Neural crest cell (in vitro differentiated cells): ENCODE measurements at places on chromosomes 4 and X. TPM values are rescaled to one million over a fixed set of nuclear protein-coding genes. Genes with fewer than 3 reads are reported as not detected.

DNA sequence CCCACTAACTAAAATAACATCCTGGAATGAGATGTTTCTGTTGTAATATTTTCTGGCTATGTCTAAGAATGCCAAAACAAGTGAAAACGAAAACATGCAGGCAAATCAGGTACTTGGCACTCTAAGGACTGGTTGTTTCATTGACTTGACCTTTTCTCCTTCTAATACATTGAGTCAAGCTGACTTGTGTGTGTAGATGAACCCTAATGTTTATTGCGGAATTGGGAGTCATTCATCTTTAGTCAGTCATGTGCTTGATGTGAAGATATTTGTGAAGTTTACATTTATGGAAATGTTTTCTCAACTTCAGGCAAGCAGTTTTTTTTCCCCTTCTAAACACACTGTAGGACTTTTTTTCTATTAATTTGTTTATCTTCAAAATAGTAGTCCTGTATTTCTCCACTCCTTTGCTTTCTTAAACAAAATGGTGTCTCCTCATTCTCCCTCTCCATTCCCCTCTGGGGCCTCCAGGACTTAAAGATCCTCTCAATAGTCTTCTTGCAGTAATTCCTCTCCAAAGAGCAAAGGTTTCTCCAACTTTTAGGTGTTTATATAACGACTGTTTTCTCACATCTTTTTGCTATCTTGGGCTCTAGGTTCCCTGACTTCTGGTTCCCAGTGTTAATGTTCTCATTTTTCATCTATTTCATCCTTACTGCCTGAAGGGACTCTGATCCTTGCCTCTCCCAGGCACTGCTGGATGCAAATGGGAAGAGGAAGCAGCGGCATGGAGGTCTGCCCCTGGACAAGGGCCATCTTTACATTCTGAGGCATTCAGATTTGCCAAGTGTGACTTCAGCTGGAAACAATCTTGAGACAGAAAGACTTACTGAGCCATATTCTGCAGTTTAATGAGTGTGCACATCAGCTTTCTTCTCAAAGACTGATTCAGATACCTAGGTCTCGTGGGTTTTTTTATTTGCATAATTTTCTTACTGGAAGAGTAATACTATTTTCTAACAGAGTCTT, 166.4 kb downstream of the ARHGAP6 start:
- DNase-seq, result no peak

DNA sequence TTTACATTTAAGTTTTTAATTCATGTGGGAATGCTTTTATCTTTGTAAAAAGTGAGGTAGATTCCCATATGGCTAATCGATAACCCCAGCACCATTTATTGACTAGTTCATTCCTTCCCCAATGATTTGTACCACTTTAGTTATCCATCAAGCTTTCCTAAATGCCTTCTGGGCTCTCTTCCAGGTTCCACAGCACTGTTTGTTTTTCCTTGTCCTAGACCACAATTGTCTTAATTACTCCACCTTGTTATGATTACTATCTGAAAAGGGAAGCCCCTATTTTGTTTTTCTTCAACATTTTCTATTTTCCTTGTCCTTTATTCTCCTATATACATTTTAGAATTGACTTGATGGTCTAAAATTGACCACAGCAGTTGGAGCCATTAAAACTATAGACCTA, 48.5 kb upstream of the GPRIN3 start:
- DNase-seq, result no peak

GRCh38 chr4:174177536-174177935, 105.9 kb downstream of the FBXO8 start:
- DNase-seq, result no peak

- DNase-seq, result no peak
Observed at GRCh38 chr4:6692806-6693205, 872 bp upstream of the S100P start.

- no peak for DNase-seq
Observed at GRCh38 chr4:80922941-80923340, 107.6 kb upstream of the BMP3 start.

- no peak for DNase-seq
Observed at GRCh38 chr4:1636490-1637211, 47.5 kb downstream of the FAM53A start.

The SGCB gene
- total RNA-seq, result 29.9 and 32.9 TPM in 2 replicates

- DNase-seq, result no peak
Observed at GRCh38 chrX:79181401-79181800, 36.9 kb downstream of the GPR174 start.

The GPR119 gene
- not detected in 2 replicates for total RNA-seq

- DNase-seq, result peak; percentile 8
Observed at GRCh38 chr4:18020145-18020670, 1.3 kb downstream of the LCORL start.

DNA sequence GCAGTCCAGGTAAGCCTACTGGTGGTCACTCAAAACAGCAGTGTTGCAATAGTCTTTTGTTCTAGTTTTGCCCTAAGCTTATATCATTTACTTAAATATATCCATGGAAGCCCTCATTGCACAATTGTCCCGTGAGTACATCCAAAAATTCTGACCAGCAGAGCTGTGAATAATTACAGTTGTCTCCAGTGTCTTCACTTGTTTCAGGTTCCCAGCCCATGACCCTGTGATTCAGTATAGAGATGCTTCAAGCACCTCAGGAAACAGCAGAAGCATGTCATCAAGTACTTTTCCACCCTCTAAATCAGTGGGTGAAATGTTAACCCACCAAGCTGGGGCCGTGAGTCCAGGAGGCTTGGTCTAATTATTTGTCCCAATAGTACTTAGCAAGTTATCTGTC, 214.9 kb upstream of the RPS6KA3 start:
- DNase-seq, result no peak

The AFF2 gene
- 15.4 and 17.2 TPM in 2 replicates for total RNA-seq

- DNase-seq, result no peak
Observed at GRCh38 chr4:77062856-77063255, 12.9 kb downstream of the CCNI start.

The AMELX gene
- total RNA-seq, result not detected in 2 replicates

DNA sequence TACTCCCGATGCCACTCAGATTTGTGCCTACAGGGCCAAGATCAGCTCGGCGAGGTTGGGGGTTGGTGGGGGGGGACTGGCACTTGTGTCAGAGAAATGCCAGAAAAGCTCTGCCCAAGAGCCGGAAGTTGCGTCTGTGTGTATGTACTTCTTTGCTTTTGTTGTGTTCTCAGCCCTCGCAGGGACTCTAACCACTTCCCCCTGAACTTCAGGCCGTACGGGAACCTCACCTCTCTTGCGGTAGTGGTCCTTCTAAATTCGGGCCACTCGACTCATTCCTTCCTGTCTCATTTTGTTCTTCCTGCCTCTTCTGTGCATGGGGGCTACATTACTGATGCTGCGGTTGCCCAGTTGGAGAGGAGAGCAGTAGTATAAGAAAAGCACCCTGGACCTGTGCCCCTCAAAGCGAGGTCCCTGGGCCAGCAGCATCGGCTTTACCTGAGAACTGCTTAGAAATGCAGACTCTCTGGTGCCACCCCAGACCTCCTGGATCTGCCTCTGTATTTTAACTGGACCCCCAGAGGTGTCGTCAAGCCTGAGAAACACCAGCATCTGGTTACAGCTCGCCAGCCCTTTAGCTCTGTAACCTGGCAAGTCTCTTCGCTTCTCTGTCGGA, 146.3 kb upstream of the RPS6KA3 start:
- no peak for DNase-seq

The GPR34 gene
- total RNA-seq, result not detected in 2 replicates

The SLITRK2 gene
- total RNA-seq, result 8.3 and 8.8 TPM in 2 replicates

- no peak for DNase-seq
Observed at GRCh38 chrX:29065477-29065876, 478.2 kb downstream of the IL1RAPL1 start.

GRCh38 chr4:3301450-3302172, 8.8 kb downstream of the RGS12 start:
- no peak for DNase-seq

The CCNA2 gene
- 85.2 and 85.3 TPM in 2 replicates for total RNA-seq

The KDR gene
- 0.12 TPM in 1 of 2 replicates, not detected in the other for total RNA-seq

- peak; percentile 72 for DNase-seq
Observed at GRCh38 chrX:124406294-124407014, 60.1 kb downstream of the SH2D1A start.

GRCh38 chr4:154455111-154455510, 36.5 kb downstream of the DCHS2 start:
- DNase-seq, result no peak

The OCRL gene
- total RNA-seq, result 41.6 and 43.1 TPM in 2 replicates

DNA sequence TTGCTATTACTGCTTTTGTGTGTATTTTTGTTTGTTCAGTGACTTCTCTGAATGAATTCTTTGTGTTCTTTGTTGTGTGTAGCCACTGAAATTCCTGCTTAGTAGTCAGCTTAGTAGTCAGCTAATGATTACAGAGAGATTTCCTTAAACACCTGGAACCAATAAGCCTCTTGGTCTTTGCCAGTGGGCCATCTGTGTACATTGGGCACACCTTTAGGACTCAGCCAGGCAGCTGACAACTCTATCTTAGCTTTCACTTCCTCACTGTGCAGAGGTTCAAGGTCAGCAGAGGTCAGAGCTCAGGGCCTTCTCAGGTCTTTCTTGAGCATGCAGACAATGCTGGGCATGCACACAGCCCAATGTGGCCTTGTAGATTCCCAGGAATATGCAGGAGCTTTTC, 59.3 kb downstream of the RWDD4 start:
- no peak for DNase-seq

The SASH3 gene
- total RNA-seq, result not detected in 2 replicates

The TCEAL2 gene
- 4.4 and 5.0 TPM in 2 replicates for total RNA-seq

DNA sequence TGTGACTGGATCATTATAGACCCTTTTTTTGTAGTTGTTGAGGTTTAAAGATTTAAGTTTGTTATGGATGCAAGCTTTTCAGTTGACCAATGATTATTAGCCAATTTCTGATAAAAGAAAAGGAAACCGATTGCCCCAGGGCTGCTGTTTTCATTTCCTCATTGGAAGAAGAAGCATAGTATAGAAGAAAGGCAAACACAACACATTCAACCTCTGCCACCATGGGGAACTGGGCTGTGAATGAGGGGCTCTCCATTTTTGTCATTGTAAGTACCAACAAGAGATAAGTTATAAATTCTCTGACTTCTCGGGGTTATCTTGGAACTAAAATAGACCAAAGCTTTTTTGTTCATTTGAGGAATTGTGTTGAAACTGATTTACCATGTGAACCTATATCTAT, at the start of gene CYBB:
Gene CYBB (plus strand): TSS at position 203 of the 400 bp plus-strand sequence. CDS start 19 bp downstream, at position 222.
- no peak for DNase-seq
